Fibroblast of skin of back (primary cell): ENCODE measurements at places on chromosomes 4 and X.
A peak's percentile ranks its signal among the peaks of the same experiment; 100 is the strongest.

DNA sequence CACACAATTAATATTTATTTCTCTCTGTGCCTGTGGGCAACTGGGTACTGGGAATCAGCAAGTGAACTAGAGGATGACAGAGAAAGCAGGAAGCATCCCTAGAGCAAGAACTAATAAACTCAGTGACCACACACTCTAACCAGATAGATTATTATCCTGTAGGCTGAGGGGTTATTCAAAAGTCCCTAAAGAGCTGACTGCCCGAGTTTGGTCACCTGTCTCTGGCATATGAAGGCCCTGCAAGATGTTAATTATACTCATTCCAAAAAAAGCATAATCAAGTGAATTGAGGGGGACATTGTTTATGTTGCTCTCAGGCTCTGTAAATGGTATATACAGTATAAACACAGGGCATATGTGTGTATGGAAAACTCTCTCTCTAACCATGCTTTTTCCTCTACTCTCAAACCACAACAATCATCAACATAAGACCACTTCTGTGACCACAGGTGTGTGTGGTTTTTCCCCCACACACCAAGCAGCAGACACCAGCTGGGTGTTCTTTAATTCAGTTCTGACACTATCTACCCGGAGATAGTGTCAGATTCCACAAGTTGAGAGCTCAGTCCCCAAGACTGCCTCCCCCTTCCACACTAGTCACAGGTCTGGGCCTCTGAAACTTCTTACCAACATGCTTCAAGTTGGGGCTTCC lies 6.2 kb upstream of the HPSE start:
- no peak for DNase-seq

DNA sequence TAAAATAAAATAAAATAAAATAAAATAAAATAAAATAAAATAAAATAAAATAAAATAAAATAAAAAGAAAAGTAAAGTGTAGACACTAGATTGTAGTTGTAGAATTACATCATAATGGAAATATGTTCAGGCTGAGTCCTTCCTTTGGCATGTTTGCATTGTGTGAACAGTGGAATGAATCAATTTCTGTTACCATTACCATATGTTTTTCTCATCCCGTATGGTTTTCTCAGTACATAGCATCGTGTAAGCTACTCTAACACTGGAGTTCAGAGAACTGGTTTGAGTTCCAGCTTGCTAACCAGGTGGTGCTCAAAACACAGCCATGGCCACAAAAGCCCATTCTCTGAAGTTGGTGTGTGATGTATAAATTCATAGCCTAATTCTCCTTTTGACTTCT lies 45.9 kb downstream of the USP11 start:
- DNase-seq: peak; percentile 81

GRCh38 chrX:38095971-38096529 lies 89.7 kb downstream of the SYTL5 start:
- no peak for DNase-seq

GRCh38 chrX:109840585-109840984 lies 107.5 kb upstream of the ACSL4 start:
- peak; percentile 91 for DNase-seq

- DNase-seq: no peak
These were observed 10.5 kb downstream of the SLC34A2 start for GRCh38 chr4:25666031-25666630.

GRCh38 chr4:171639540-171639939 lies 173.7 kb upstream of the GALNTL6 start:
- DNase-seq: no peak

- DNase-seq: no peak
These were observed 235.5 kb upstream of the ACTRT1 start for GRCh38 chrX:128287693-128288092.

DNA sequence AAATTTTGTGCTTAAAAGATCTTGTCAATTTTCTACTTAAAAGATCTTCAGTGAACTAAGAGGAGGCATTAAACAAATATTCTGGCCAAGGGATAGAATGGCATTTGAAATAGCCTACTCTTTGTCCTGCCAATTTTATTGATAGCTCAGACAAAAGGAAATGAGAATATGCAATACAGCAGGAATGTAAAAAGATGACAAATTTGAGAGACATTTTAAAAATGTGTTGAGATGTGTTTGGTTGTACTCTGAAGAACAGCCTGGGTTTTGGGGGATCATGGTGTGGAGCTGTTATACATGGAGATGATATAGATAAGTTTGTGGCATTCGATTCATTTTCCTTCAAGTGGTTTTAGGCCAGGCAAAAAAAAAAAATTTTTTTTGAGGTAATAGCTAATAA lies 11.6 kb upstream of the MAD2L1 start:
- peak; percentile 65 for DNase-seq
